ENCODE measurements at places on chromosomes 6 and 20.

- DNase-seq = no peak
Observed at GRCh38 chr20:4873396-4873795, 127.9 kb downstream of the SLC23A2 start.

DNA sequence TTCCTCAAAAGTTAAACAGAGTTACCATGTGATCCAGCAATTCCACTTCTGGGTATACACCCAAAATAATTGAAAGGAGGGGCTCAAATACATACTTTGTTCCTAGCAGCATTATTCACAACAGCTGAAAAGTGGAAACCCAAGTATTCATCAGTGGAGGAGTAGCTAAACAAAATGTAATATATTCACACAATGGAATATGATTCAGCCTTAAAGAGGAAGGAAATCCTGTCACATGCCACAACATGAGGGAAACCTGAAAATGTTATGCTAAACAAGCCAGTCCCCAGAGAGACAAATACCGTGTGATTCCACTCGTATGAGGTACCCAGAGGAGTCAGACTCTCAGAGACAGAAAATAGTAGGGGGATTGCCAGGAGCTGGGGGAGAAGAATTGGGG lies 44.5 kb downstream of the PXDC1 start:
- no peak for DNase-seq

GRCh38 chr6:24186349-24186748 lies 60.3 kb downstream of the NRSN1 start:
- no peak for DNase-seq

- no peak for DNase-seq
Observed at GRCh38 chr20:57660922-57661745, 40.9 kb upstream of the ZBP1 start.

Data from NCI-H1105 treated with DMSO at 0.1 percent for 48 hours (cell line).